ENCODE measurements at places on chromosomes 6 and 20. TPM values are rescaled to one million over a fixed set of nuclear protein-coding genes. Genes with fewer than 3 reads are reported as not detected.

CPXM1 gene
- 4.0 TPM for total RNA-seq

ROS1 gene
- not detected for total RNA-seq

YIPF3 gene
- total RNA-seq, result 63.9 TPM

KCNK16 gene
- total RNA-seq, result not detected

ZSCAN23 gene
- total RNA-seq, result 2.5 TPM

GRCh38 chr6:107550906-107551305, 61.0 kb downstream of the SOBP start:
- no peak overlapping the region for H3K4me3 ChIP-seq
- no peaks in the 10 kb centered on the region for H3K36me3 ChIP-seq
- no peak for DNase-seq
- no peaks in the 10 kb centered on the region for H3K27me3 ChIP-seq
- H3K4me1 ChIP-seq, result no peaks in the 10 kb centered on the region

DNA sequence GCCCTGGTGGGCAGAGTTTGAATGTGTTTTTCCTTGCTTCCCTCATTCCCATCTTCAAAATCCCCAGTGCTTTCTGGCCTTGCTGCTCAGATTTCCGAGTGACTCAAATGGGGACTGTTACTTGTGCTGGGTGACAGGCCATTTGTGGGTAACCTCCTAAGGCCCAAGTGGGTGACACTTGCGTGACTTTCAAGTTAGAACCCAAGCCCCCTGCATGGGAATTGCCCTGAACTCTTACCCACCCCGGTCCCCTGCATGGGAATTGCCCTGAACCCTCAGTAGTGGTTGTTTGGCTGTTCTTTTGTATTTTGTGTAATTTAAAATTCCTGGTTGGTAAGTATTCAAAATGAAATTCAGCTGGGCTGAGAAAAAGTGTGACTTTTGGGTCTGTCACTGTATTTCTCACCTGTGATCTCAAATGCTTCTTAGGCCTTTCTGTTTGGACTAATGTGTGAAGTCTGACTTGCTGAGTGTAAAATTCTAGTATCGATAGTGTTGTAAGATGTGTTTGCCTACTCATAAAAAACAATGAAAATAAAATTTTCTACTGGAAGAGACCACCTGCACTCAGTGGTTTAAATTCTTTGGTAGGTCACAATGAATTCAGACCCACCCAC, 12.4 kb upstream of the RBM38 start:
- H3K4me3 ChIP-seq, result peak overlapping the region; percentile 54
- H3K36me3 ChIP-seq, result peaks cover 15% of the 10 kb centered on the region

DNA sequence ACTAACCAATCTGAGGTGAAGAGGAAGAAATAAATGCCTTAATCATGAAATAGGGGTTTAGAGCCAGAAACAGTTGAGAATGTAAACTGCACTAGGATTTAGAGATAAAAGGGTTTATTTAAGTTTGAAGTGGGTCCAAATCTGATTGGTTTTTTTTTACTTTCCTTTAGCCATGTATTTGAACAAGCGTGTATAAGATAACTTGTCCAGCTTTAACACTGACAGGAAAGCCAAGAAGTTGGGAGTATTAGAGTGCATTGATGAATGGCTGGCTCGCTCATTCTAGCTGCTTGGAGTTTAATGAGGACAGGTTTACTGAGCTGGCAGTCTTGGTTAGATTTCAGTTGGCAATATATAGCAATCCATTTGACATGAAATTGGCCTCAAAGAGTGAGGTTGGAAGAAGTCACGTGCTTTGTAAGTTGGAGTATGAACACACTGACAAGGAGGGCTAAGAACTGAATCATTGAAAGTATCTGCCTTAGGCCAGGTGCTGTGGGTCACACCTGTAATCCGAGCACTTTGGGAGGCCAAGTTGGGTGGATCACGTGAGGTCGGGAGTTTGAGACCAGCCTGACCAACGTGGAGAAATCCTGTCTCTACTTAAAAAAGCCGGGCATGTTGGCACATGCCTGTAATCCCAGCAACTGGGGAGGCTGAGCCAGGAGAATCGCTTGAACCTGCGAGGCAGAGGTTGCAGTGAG, 13.7 kb downstream of the SRSF3 start:
- DNase-seq, result no peak
- H3K36me3 ChIP-seq, result peaks cover 27% of the 10 kb centered on the region
- H3K4me1 ChIP-seq, result peaks cover 52% of the 10 kb centered on the region
- no peaks in the 10 kb centered on the region for H3K27me3 ChIP-seq

DNA sequence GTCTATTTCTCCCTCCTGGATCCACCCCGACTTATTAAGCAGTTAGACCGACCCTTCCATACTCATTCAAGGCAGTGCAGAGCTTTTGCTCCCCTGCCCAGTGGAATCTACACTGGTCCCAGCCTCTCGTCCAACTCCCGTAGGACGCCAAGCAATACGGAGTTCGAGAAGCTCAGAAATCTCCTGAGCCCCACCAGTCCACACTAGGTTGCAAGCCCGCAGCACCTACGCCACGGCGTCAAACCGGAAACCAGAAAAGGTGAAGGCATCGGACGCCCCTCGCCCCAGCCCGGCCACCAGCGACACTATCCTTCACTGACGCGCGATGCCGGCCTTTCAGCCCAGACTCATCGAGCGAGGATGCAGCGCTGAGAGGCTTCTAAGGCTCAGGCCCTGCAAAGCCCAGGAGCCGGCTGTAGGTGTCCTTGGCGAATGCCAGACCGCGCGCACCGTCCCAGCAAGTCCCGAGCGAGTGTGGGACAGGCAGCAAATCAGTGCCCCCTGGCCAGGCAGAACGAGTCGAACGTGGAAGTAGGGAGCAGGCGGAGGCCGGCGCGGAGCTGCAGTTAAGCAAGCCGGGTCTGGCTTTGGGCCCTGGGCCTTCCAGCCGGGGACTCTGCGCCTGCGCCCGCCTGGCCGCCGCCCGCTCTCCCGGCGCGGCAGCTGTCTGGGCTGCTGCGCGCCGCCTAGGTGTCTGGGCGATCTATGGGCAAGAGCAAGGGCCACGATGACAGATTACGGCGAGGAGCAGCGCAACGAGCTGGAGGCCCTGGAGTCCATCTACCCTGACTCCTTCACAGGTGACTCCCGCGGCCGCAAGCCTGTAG, at the start of gene RWDD1:
Gene RWDD1 (plus strand): TSS at position 649 of the 827 bp plus-strand sequence. CDS start 79 bp downstream, at position 728.
- peak within 1 kb of the TSS; percentile 100 for H3K4me3 ChIP-seq
- H3K4me1 ChIP-seq, result peaks cover 43% of the 10 kb centered on the region
- peak; percentile 97 for DNase-seq
- H3K36me3 ChIP-seq, result peaks cover 12% of the 10 kb centered on the region

DNA sequence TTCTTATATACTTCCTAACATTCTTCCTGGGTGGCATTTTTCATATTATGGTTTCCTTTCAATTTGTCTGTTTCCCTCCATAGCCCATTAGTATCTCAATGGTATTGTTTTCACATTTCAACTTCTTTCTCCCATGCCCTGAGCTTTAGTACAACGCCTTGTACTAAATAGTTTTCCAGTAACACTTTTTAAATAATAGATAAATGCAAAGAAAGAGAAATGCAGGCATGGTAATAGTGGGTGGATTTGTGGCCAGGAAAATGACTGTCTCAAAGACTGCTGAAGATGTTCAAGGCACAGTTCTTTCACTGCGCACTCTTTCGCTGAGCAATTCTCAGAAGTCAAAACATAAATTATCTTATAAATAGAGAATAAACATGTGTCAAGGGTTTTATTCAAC, 145.1 kb downstream of the LCA5 start:
- H3K4me3 ChIP-seq, result no peak overlapping the region
- no peak overlapping the region for H3K27ac ChIP-seq

- peak overlapping the region; percentile 94 for H3K4me3 ChIP-seq
- H3K27ac ChIP-seq, result peak overlapping the region; percentile 94
- DNase-seq, result no peak
- H3K4me1 ChIP-seq, result peaks cover 36% of the 10 kb centered on the region
Observed at GRCh38 chr6:30062471-30063178, 1.6 kb downstream of the POLR1H start.

DNA sequence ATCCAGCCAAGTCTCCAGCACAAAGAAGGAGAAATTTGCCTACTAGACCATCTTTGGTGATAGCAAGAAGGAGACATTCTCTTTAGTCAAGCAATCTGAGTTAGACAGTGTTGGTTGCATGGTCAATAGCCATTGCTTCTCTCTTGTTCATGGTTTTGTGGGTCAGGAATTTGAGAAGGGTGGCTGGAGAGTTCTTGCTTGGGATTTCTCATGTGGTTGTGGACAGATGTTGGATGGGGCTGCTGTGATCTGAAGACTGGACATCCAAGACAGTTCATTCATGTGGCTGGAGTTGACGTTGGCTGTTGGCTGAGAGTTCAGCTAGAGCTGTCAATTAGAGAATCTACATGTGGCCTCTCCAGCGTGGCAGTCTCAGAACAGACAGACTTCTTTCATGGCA, 322.3 kb upstream of the PRDM1 start:
- H3K36me3 ChIP-seq, result peaks cover 2% of the 10 kb centered on the region
- DNase-seq, result no peak
- H3K4me3 ChIP-seq, result no peak overlapping the region
- peaks cover 7% of the 10 kb centered on the region for H3K4me1 ChIP-seq

DNA sequence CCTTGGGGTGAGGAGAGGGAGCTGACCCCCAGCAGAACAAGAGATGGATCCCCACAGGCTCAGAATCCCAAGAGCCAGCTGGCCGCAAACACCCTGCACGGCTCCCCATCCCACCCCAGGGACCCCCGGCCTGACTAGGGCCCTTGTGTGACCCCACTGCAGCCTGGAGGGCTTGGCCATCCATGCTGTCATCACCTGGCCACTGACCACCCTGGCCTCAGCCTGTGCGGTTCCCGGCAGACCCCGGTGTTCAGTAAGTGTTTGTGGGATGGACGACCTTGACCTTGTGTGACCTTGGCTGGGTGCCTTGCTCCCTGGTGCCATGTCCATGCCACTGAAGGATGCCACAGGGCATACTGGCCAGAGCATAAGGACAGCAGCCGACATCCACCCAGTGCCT, 328.3 kb downstream of the TAF4 start:
- no peak for DNase-seq
- H3K27ac ChIP-seq, result no peak overlapping the region
- H3K4me1 ChIP-seq, result no peaks in the 10 kb centered on the region
- H3K36me3 ChIP-seq, result no peaks in the 10 kb centered on the region
- no peak overlapping the region for H3K4me3 ChIP-seq
- H3K27me3 ChIP-seq, result no peaks in the 10 kb centered on the region

DNA sequence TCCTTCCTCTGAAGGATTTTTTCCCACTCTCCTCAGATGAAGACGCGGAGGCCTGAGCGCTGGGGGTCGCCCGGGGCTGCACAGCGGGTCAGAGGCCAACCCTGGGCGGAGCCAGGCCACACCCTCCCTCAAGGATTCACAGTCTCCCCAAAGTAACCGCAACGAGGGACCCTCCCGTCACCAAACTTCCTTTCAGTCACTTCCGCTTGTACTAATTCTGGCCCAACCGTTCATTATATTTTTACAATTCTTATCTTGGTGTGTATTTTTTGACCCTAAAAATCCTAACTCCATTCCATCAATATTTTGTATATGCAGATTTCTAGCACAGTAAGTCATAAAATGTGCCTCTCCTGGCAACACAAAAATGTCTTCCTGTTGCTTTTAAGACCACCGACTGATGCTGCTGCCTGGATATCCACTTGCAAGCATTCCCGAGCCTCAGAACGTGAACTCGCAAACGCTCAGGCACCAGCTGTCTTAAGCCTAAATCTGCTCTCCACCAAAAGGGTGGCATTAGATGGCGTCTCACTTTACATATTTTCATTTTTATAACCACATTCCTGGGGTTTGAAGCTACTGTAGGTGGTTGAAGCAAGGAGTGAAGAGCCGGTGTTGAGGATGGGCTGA, 128.0 kb downstream of the DLL1 start:
- no peak overlapping the region for H3K4me3 ChIP-seq
- H3K27me3 ChIP-seq, result no peaks in the 10 kb centered on the region
- DNase-seq, result no peak
- H3K36me3 ChIP-seq, result no peaks in the 10 kb centered on the region

DNA sequence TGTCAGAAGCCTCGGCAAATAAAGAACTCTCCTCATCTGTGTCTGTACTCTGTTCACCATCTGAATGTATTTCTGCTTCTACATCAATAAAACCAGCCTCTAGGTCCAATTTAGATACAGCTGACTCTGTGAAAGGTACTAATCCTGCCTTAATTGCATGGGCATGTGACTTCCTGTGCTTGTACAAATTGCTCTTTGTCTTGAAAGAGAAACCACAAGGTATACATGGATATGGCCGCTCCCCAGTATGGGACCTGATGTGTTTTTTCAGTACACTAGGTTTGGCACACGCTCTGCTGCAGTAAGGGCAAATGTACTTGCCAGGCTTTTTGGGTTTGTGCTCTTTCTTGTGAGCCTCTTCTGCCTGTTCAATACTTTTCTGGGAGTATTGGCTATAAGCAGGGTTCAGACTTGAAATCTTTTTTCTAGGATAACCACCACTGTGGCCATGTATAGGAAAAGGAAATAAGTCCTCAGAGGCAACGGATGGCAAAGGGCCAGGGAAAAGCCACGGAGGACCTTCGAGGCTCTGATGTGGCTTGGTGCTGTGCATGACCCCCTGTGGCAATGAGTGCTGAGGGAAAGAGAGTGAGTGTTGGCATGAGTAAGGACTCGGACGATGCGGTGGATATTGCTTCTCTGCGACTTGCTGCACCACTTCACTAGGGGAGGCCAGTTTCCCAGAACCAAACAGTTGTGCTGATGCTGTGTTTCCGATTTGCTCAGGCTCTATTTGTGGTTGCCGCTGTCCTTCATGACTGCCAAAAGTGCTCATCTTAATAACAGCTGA, 170.9 kb downstream of the HIVEP2 start:
- peak; percentile 8 for DNase-seq
- peaks cover 55% of the 10 kb centered on the region for H3K4me1 ChIP-seq
- peak overlapping the region; percentile 85 for H3K4me3 ChIP-seq

- H3K4me3 ChIP-seq, result no peak overlapping the region
- DNase-seq, result no peak
- peaks cover 5% of the 10 kb centered on the region for H3K4me1 ChIP-seq
- no peak overlapping the region for H3K27ac ChIP-seq
Observed at GRCh38 chr6:79377047-79377446, 142.6 kb upstream of the HMGN3 start.

GRCh38 chr20:58420798-58421496, 31.9 kb downstream of the VAPB start:
- H3K27me3 ChIP-seq, result no peaks in the 10 kb centered on the region
- H3K4me3 ChIP-seq, result no peak overlapping the region
- peaks cover 42% of the 10 kb centered on the region for H3K4me1 ChIP-seq

Measured in activated T-cell treated with anti-CD3 and anti-CD28 coated beads, Interleukin-2, amount 50 U/mL, for 72 hours (primary cell).